Skin of body (tissue), 3 donors: ENCODE measurements at places on chromosomes 13 and 19.

DNA sequence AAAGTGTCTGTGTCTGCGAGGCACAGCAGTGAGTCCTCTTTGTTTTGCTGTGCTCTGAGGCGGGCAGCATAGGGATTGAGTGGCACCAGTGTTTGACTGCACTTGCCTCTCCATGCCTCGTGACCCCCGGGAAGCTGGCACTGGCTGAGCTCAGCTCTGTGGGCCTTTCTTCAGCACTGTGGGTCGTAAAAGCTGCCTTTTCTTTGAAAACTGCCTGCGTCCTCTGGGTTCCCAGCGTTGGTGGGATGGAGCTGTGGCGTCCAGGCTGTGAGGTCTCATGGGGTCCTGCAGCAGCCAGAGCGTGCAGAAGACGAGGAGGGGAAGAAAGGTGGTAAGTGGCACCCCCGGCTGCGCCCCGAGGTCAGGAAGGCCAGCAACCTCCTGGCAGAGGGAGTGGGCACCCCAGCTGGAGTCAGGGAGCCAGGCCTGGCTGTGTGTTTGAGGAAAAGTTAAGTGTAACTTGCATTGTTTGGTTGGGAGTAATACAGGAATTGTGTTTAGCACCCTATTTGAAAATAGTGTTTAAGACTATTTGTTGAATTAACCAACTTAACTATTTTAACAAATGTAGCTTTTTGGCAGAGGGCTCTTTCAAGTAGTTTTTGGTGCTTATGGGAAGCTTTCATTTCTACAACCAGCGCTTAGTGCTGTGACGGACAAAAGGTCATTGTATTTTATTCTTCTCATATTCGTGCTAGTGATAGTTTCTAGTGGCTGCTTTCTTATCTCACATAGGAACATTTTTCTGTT, 79.3 kb upstream of the TEX29 start:
- DNase-seq = no peak

DNA sequence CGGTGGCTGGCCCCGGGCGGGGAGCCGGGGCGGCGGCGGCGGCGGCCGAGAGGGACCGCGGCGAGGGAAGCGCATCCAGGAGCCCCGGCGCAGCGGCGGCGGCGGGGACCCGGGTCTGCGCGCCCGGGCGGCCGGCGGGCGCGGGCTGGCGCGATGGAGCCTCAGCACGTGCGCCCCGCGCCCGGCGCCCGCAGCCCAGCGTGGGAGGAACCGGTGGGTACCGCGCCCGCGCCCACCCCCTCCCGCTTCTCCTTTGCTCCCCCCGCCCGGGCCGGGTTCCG, 7.8 kb upstream of the DGKH start:
- DNase-seq = no peak

GRCh38 chr19:55703790-55704215, 28.8 kb downstream of the EPN1 start:
- DNase-seq = no peak

GRCh38 chr13:99072941-99073340, 95.1 kb upstream of the DOCK9 start:
- DNase-seq = no peak

DNA sequence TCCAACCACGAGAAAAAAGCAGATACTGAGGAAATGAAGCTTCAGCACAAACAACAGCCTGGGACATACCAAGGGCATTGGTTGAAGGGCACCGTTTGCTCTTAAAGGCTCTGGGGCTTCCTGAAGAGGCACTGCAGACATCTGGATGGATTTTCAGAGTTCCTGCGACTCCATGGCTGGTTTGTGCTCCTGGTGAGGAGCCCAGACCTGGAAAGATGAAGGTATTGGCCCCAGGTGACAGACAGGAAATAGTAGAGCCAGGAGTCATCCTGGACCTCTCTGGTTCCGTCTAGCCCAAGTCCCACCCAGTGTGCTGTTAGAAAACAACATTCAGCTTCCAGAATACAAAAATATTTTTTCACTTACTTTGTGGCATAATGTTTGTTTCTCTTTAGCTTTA, 6.3 kb downstream of the IL17D start:
- no peak for DNase-seq

GRCh38 chr13:42820451-42820850, 39.1 kb downstream of the FAM216B start:
- no peak for DNase-seq

DNA sequence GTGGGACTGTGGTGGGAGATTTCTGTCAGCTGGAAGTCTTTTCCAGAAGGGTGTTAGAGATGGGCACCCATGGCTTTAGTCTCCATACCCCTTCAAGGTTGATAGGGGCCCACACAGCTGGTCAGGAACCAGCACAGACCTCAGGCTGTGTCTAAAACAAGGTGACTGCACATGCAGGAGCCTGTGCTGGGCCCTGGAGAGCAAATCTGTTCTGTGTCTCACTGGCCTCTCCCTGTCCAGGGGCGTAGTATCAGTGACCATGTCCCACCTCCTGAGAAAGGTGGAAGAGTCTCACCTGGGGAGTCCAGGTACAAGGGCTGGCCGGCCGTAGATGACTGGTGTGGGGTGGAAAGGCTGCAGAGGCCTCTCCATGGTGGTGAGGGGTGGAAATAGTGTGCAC, 19.4 kb downstream of the ZNF175 start:
- no peak for DNase-seq

DNA sequence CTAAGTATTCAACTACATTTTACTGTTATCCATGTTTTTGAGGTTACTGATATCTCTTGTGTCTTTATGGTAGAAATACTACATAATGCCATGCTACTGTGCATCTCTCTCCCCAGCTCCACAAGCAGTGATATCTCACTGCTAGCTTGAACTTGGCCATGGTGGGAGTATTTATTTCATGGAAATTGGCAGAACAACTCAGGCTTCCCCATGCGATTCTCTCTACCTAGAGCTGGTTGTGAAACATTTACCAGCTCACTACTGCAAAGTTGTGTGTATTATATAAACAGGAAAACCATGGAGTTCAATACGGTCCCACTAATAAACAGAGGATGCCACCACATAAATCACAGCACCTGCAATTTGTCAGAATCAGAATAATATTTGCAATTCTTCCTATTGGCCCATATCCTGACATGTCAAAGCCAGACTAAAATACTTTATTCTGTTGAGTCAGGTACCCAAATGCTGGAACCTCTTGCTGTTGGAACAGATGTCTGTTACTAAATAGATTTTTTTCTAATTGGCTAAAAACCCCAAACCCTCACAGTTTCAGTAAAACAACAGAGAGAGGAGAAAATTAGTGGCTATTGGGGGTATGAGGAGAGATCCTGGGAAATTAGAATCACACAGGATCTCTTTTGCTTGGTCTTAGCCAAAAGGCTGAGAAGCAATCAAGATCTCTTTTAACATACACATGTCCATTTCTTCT, 91.4 kb upstream of the SLC10A2 start:
- no peak for DNase-seq
